Stimulated activated CD8-positive, alpha-beta memory T cell treated with anti-CD3 and anti-CD28 coated beads, Interleukin-4, amount 100 ng/mL, for 24 hours (primary cell): ENCODE measurements at places on chromosomes 13 and 19.

DNA sequence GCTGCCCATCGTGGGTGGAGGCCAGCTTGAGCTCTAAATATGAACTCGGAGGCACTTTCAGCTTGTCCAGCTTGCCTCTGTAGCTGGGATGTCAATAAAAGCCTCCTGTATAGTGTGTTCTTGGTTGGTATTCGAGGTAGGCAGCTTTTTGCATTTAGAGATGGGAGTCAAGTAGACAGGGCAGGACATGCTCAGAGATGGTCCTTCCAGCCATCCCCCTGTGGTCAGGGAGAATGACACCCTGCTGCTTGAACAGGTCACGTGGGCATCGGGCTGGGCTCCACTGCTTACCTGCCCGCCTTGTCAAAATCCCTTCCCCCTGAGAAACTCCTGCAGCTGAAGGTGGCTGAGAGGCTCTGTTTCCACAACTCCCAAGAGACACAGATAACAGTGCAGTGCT lies 302.5 kb downstream of the ZNF536 start:
- DNase-seq, result no peak

DNA sequence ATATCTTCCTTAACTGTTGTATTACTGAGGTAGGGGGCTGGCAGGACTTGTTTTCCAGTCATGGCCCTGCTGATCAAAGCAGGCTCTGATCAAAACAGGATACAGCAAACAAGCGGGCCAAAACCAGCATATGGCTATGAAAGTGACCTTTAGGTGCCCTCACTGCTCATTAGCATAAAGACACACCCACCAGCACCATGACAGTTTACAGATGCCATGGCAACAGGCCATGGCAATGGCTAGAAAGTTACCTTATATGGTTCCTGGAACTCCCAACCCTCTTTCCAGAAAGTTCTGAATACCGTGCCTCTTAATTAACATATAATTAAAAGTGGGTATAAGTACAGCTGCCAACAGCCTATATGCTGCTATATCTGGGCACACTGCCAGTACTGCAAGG lies 551.4 kb upstream of the SGCG start:
- DNase-seq, result no peak

DNA sequence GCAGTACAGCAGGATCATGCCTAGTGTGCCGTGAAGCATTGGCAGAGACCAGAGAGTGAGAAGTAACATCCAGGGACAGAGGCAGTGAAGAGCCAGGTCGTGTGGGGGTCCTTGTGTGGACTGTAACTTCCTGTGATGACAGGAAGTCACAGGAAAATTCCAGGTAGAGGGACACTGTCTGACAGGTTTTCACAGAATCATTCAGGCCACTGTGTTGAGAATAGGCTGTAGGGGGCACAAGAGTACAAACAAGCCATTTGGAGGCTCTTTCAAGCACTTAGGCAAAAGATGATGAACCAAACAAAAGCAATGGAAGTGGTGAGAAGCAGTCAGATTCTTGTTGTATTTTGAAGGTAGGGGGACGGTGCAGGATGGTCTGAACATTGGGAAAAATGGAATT lies 46.4 kb downstream of the N4BP2L1 start:
- no peak for DNase-seq

GRCh38 chr13:40377783-40378182 lies 288.7 kb downstream of the FOXO1 start:
- peak; percentile 24 for DNase-seq

DNA sequence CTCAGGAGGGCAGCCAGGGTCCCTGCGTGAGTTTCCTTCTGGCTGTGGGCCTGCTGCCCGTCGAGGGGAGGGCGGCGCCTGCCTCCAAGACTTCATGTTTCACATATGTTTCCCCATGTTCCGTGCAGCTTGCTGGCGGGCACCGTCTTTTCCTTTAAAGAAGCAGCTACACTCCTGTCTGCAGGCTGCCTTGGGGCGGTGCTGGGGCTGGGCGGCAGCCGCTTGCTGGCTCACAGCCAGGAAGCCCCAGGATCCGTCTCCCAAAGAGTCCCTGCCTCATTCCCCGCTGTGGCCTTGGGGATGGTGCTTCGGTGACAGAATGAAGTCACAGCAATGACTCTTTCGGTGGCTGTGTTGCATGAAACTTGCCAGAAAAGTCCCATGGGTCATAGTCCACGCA lies 24.9 kb downstream of the PIAS4 start:
- DNase-seq, result no peak
